ENCODE measurements at places on chromosomes 6 and 20.

GRCh38 chr20:20359628-20360027, 8.3 kb upstream of the INSM1 start:
- no peak for DNase-seq

DNA sequence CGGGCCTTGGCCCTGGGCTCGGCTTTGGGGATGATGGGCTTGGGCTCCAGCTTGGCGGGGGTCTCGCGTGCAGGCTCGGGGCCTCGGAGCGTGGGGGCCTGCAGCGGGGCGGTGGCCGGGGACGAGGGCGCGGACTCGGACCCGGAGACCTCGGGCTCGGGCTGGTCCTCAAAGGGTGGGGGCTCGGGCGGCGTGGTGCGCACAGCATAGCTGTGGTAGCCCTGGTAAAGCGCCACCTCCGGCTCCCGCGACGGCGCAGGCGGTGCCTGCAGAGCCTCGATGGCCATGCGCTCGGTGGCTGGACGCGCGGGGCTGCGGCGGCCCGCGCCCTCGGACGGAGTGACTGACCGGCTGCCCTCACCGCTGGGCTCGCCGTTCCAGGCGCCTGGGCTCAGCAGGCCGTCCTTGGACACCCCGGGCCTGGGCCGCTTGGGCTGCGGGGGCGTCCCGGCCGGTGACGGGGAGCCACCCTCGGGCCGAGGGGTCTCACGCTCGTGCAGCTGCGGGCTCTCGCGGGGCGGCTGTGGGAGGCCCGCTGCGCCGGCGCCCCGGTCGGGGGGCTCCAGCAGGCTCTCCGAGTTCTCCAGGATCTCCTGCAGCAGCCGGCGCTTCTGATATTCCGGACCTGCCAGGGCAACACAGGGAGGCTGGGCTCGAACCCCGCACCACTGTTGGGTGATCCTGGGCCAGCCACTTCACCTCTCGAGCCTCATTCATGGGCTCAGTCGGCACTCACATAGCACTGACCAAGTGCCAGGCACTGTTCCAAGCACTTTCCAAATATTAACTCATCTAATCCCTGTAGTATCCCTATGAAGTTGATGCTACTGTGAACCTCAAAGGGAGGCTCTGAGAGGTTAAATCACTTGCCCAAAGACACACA, 71.0 kb downstream of the JPH2 start:
- no peak for DNase-seq

GRCh38 chr6:150201285-150201684, 58.4 kb downstream of the PPP1R14C start:
- DNase-seq = no peak

DNA sequence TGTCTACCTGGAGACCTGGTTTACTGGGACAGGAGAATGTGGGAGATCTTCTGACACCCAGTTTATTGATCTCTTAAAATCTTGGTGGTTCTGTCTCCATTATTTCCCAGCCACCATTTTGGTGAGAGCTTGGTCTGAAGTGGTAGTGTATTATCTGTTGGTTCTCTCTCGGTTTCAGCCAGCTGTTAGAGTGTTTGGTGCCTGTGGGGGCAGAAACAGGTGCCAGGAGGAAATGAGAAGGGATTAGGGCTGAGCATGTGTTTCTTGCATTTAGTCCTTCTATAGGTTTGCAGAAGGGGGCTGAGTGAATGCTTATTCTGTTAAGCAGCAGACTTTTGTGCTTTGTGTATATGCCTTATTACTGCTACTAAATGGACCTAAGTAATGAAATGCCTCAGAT, 9.6 kb downstream of the JARID2 start:
- DNase-seq = no peak

DNA sequence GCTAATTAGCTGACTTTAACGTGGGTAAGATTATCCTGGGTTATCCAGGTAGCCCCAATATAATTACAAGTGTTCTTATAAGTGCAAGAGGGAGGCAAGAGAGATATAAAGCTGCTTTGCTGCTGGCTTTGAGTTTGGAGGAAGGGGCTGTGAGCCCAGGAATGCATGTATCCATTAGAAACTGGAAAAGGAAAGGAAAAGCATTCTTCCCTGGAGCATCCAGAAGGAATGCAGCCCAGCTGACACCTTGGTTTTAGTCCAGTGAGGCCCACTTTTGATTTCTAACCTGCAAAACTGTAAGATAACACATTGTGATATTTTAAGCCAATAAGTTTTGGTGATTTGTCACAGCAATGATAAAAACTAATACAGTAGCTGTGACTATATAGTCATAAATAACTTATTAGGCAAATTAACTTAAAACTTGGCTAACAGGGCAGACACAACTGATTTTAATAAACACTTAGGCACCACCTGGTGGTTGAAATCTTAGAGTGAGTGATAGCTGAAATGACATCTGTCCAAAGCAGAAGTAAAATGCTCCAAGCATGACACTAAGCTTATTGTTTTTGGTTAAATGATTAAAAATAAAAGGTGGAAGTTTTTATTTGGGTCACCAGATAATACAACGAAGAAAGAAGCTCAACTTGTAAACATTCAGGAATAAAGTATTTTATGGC, 35.6 kb downstream of the ADGRF4 start:
- DNase-seq = peak; percentile 28

GRCh38 chr6:130843575-130844320, 16.5 kb downstream of the SMLR1 start:
- peak; percentile 4 for DNase-seq

- DNase-seq = no peak
Measured at GRCh38 chr6:127107916-127108315, 10.6 kb upstream of the RSPO3 start.

DNA sequence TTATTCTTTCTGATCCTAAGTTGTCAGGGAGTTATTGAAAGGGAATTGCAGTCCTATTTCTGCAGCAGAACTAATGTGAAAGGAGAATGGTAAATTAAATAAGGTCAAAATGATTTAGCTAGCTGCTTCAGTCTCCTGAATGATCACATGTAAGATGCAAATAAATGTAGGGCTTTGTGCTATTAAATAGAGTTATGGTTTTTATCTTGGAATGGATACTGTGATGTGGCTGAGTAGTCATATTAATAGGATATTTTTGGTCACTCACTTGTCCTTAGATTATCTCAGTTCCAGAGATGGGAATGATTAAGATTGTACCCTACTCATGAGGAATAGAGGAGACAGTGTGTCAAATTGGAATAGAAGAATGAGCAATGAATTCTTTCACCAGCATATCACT, 129.6 kb downstream of the PLCB4 start:
- no peak for DNase-seq

GRCh38 chr6:83008626-83009025, 57.0 kb downstream of the UBE3D start:
- no peak for DNase-seq

- no peak for DNase-seq
Measured at GRCh38 chr6:137804637-137805036, 62.4 kb upstream of the TNFAIP3 start.

DNA sequence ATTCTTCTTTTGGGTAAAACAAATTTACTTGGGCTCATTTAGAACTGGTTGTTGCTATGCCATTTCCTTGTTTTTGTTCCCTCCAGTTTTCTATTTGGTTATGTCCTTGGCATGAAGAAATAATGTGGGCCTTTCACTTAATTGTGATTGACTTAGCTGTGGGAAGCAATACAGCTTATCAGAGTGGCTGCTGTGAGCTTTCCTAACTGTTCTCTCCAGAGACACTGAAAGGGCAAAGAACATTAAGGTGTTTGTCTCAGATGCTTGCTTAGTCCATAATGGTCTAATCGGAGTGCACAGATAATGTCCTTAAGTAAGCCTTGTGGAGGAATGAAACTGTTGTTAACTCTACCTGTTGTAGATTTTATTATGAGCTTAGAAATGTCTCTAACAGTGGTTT, 56.6 kb downstream of the SH3BGRL2 start:
- no peak for DNase-seq

- no peak for DNase-seq
Measured at GRCh38 chr20:4563534-4563933, 158.2 kb upstream of the PRND start.

GRCh38 chr6:107867302-107867615, 43.1 kb upstream of the SCML4 start:
- no peak for DNase-seq

- DNase-seq = no peak
Measured at GRCh38 chr20:61692479-61692878, 373.2 kb downstream of the TAF4 start.

DNA sequence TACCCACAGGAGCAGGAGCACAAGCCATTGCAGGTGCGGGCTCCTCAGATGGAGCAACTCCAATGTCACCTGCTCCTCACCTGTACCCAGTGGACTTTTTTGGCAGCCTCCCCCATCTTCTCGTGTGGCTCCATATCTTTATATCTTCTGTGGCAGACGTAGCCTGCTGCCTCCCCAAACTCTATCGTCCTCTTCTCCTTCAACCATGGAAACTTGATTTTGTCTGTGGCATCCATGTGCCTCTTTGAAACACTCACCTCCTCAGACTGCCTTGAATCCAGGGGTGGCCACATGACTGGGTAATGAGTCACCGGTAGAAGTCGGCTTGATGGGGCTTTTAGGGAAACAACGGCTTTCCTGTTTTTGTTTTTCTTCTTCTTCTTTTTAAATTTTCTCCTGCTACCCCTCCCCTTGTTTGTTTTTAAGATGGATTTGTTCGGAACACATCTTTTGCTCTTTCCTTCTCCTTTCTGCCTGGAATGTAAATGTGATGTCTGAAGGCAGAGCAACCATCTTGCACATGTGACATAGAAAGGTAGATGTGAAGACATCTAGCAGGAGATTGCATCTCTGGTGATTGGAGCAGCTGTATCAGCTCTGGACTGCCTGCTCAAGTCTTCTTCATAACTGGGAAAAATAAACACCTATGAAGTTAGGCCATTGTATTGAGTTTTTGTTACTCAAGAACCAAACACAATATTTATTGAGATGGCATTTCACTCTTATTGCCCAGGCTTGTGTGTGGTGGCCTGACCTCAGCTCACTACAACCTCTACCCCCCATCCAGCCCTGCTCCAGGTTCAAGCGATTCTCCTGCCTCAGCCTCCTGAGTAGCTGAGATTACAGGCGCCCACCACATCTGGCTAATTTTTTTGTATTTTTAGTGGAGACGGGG, 69.9 kb upstream of the DDR1 start:
- DNase-seq = peak; percentile 49

GRCh38 chr6:72132427-72132826, 246.1 kb downstream of the RIMS1 start:
- no peak for DNase-seq

DNA sequence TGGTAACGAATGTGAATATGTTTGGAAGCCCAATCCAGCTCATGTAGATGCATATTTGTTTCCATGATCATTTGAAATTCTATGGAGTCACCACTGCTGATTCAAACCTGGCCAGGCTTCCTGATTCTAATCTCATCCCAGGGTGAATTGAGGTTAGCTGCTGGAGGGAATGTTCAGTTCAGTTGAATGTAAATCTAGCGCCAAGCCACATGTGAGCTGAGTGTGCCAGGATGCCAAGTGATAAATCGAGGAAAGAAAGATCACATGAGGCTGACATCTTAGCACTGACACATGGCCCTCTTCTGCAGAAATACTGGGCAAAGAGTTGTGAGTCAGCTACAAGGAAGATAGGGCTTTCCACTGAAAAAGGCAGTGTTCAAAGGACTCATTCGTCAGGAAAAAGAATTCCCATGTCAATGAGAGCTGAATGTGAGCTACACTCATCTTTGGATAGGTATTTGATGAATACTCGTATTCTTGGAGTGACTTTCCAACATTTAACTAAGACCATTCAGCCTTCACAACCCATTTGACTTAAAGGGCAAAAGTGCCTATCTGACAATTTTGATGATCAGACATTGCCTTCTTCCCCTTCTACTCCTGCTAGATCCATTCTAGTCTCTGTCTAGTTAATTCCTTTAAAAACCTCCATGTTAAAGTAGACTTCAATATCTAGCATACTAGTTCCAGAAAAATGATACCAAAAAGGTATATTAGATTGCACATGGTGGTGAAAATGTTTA, 172.1 kb downstream of the MTFR2 start:
- DNase-seq = no peak

DNA sequence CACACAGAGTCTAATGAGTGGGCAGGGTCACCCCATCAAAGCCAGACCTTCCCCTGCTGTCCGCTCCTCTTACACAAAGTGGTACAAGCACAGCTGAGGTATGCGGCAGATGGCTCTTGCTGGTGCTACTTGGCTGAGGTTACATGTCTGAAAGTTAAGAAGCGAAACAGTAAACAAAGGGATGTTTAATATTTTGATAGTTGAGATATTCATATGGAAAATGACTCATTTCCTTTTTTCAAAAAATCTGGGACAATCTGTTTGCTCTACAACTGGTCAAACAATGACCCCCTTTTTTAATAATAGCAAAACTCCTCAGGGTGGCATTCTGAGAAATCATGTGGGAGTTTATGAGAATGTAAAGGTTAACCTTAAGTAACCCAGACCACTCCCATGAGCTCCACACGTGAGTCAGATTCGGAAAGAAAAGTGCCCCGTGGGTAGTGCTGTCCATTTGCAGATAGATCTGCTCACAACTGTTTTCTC, 245.3 kb downstream of the TBXT start:
- DNase-seq = peak; percentile 70

- DNase-seq = no peak
Measured at GRCh38 chr6:11878029-11878428, 99.4 kb upstream of the ADTRP start.

GRCh38 chr6:108850669-108851465, 2.6 kb downstream of the ARMC2 start:
- no peak for DNase-seq

GRCh38 chr6:163744256-163744925, 329.9 kb downstream of the QKI start:
- DNase-seq = no peak

GRCh38 chr6:36267731-36268477, 2.0 kb upstream of the PNPLA1 start:
- no peak for DNase-seq

GRCh38 chr20:38764567-38765318, 16.5 kb downstream of the ACTR5 start:
- DNase-seq = peak; percentile 86

DNA sequence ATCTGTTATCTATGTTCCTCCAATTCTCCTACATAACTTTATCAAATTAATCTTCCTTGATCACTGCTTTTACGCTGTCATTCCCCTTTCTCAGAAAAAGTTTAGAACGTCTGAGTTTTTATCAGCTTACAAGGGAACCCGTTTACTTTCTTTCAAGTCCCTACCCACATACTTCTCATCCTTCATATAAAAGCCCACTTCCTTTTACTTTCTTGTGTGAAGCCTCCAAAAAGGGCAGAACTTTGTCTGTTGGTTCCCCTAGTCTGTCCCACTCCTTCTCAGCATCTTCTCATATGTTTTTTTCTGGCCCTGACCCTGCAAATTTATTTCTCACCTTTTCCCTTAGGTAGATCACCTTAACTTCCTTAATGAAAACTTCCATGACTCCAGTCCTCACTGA, 106.1 kb downstream of the TFAP2B start:
- DNase-seq = no peak

DNA sequence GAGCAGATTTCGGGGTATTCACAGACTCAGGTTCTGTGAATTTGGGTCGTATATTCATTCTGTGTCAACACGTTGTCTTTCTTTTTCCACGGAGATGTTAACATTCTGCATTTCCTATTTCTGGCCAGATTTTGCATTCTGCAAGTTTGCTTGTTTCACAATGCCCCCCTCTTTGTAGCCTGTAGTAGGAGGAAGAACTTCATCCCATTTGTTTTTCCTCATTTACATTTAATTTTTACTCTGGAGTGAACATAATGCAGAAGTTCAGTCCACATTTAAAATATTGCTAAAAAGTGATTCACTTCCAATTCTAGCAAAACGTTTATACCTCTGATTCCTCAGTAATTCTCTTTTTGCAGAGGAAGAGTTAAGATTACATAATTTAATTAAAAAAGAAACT, 12.9 kb downstream of the TAGAP start:
- no peak for DNase-seq
